Ascending aorta (tissue), 2 donors: ENCODE measurements at places on chromosomes 3 and 15.

DNA sequence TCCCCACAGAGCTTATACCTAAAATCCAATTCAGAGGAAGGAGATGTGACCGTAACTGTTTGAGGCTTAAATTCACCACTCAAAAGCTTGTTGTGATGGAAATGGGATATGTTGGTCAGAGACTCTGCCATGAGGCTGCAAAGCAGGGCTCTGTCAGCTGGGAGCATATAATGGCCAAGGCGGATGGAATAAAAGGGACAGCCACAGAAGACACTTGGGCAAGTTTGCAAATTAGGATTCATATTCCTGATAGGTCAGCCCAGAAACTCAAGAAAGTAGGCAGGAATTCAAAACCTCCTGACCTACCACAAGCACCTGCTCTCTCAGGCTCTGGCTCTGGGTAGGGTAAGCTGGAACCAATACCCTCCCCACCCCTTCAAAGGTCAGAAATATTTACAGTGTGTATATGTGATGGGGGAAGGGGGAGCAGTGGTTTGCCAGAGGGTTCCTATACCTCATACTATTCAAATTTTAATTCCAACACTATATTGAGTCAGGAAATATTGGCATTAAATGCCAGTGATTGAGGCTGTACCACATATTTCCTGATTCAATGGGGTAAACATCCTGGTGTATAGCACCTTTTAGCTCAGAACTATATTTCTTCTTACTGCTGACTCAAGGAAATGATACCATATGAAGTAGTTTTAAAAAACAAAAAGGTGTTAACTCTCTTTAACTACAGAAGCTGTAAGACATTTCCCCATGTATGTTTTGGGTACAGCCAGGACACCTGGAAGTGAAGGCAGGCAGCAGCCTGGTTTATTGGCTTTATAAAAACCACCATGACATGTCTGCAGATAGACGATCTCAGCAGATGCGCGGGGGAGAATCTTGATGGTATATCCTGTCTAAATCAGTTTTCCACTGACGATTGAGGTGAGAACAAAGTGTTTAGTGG, 19.2 kb downstream of the FYCO1 start:
- no peak for DNase-seq

DNA sequence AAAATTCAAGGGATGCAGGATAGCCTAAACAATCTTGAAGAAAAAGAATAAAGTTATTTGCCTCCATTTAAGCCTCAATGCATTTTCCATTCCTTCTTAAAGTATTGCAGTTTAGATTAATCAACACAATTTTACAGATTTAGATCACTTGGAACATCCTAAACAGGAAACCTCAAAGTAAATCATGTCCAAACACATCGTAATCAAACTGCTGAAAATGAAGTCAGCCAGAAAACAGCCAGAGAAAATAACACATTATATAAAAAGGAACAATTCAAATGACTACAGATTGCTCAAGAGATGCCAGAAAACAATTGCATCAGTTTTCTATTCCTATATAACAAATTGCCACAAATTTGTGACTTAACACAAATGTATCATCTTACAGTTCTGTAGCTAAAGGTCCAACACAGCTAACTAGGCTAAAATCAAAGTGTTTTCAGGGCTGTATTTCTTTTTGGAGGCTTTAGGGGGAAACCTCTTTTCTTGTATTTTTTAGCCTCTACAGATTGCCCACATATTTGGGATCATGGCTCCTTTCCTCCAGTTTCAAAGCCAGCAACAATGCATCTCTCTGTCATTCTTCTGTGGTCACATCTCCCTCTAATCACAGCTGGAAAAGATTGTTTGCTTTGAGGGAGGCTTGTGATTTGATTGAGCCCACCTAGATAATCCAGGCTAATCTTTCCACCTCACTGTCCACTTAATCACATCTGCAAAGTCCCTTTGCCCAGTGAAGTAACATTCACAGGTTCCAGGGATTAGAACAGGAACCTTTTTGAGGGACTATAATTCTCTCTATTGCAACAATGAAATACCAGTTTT, 543.3 kb upstream of the UBE2E2 start:
- no peak for DNase-seq

GRCh38 chr15:32091505-32092380, 61.4 kb downstream of the CHRNA7 start:
- DNase-seq, result no peak

GRCh38 chr3:10546181-10546624, 40.8 kb upstream of the ATP2B2 start:
- DNase-seq, result no peak

GRCh38 chr15:80932513-80932815, 57.2 kb downstream of the MESD start:
- no peak for DNase-seq

GRCh38 chr3:138725116-138725515, 109.6 kb downstream of the PIK3CB start:
- DNase-seq, result no peak

DNA sequence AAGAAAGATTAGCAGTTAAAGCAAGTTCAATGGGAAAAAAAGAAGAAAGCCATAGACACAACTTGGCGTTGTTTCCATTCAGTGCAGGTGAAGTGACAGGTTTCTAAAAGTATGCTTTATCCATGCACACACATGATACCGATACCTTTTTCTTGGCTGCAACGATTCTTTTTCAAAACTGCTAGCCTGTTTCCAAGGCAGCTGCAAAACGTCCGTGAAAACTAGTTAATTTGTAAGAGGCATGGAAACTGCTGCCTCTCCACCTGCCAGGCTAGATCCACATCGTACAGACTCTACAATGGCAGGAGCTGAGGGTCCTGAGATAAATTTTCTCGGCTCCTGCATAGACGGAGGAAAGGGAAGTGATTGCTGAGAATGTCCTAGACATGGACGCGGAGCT, 128.9 kb upstream of the ICE2 start:
- no peak for DNase-seq

DNA sequence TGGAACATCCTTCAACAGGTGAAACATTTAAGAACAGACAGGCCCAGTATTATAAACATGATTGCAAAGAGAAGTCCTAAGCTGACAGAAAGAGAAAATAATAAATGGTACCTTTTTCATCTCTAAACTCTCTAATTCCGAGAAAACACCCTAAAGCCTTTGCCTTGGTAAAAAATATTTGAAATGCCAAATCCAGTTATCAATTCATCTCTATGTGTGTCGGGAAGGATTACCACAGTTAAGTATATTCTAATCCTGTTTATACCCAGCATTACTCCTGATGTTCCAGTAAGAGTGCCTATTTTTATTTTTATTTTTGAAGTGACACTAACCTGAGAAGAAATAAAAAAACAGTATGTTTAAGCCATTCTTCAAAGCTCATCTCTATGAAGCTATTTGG, 219.3 kb upstream of the NANOGP8 start:
- DNase-seq, result no peak

- no peak for DNase-seq
These were observed 165.6 kb upstream of the PRICKLE2 start for GRCh38 chr3:64390893-64391292.
